Bone marrow (tissue), 2 donors: ENCODE measurements at places on chromosomes 12 and 14.

- DNase-seq: no peak
Measured at GRCh38 chr14:45359746-45360145, 106.7 kb upstream of the MIS18BP1 start.

DNA sequence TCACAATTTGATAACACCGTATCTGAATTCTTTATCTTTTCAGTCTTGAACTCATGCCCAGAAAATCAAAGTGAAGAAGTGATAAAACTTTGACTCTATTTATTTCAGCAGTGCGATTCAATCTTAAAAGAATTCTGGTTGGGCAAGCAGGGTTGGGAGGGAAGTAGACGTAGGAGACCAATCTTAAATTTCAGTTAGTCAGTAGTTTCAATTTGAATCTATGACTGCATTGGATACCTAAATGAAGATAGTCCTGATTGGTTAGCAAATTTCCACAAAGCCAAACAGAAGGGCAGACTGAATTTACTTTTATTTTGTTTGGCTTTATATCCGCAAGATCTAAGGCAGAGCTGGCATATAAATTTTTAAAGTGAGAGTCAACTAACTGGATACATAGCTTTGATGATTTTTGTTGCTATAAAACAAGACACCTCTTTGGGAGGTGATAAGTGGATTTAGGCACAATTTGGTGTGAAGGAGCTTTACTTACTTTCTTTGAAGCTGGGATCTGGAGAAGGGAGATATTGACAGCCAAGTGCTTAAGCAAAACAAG, 2.6 kb downstream of the ACSS3 start:
- DNase-seq: no peak

GRCh38 chr12:116236148-116236731, 41.3 kb downstream of the MED13L start:
- no peak for DNase-seq

- DNase-seq: no peak
Measured at GRCh38 chr14:64707661-64708060, 3.4 kb downstream of the PLEKHG3 start.

DNA sequence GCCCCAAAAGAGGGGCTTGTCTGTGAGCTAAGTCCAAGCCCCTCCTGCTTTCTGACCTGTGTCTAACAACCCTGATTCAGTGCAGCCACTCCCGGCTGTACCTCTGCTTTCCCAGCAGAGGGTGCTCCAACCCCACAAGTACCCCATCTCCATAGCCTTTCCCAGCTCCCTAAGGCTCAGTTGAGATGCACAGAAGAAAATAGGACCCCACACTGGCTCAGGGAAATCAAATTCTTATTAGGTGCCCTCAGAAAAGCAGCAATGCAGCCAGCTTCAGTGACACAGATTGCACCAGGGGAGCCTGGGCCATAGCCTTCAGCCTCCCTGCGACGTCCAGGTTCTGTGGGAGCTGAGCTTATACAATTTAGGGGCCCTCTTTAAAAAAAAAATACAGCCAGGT, 49.9 kb downstream of the LRRC74A start:
- peak; percentile 17 for DNase-seq

GRCh38 chr14:103121121-103121845, 2.0 kb upstream of the TNFAIP2 start:
- DNase-seq: peak; percentile 59

DNA sequence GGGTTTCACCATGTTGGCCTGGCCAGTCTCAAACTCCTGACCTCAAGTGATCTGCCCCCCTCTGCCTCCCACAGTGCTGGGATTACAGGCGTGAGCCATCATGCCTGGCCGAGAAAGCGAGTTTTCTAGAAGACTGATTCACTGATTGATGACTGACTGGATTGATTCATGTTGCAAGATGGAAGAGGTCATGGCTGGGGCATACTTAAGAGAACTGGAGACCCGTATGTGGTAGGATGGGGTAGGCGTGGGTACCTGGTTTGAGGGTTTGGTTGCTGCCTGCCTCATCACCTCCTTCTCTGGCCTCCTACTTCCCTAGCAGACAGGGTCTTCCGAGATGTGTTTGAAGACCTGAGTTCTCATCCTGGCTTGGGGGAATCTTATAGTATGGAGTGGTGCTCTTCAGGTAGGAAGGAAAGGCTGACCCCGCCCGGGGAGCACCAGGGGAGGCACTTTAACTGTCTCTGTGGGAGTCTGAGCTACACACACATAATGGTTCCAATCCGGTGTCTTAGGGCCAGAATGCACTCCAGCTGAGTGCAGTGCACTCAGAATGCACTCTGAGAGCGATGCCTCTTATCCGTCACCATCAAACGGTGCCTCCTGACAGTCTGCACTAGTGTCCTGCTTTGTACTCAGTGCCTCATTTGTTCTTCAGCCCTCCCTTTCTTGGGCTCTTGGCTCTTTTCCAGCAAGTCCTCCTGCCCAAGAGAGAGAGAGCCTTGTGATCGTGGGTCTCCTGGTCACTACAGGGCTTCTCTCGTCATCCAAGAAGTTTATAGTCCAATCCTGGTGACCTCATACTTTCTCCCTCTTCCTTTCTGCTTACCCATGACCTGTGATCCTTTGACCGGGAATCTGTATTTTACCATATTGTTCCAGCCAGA, 19.7 kb downstream of the PLEKHG3 start:
- no peak for DNase-seq

- DNase-seq: no peak
Measured at GRCh38 chr14:70257526-70257925, 68.8 kb upstream of the SLC8A3 start.

DNA sequence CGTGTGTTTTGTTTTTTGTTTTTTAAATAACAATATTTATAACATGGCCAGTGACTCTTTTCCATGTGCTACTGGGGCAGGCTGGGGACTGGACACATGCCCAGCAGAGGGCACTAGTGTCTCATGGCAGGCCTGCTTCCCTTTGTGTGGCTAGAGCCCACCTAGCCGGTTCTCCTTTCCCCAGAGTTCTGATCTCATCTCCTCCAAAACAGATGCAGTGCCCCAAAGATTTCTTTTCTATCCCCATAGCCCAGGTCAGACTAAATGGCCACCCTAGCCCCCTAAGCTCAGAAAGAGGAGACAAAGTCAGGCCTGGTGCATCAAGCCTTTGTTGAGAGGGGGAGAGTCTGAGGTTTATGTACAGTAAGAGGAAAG, 21.2 kb downstream of the PRPF40B start:
- DNase-seq: peak; percentile 75

DNA sequence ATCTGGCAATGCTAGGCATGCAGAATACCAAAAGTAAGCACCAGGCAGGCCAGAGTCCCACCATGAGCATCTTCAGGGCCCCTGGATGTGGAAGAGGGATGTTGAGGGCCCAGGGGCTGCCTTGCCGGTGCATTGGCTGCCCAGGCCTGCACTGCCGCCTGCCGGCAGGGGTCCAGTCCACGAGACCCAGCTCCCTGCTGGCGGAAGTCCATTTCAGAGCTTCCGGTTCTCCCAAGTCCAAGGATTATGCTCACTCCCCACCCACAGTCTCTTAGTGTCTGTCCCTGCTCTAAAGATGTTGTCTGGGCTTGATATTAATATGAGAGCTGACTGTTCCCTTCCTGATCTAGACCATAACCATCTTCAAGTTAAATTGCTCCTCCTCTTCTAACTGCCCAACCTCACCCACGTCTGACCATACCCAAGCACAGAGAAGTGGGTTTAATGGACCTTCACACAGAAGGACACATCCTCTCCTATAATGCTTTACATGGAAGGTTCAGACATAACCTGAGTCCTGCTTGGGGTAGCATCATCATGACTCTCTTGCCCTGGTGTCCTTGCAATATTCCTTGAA, 117.4 kb downstream of the DAD1 start:
- DNase-seq: no peak

GRCh38 chr12:116698116-116698515, 39.8 kb downstream of the SPRING1 start:
- no peak for DNase-seq

DNA sequence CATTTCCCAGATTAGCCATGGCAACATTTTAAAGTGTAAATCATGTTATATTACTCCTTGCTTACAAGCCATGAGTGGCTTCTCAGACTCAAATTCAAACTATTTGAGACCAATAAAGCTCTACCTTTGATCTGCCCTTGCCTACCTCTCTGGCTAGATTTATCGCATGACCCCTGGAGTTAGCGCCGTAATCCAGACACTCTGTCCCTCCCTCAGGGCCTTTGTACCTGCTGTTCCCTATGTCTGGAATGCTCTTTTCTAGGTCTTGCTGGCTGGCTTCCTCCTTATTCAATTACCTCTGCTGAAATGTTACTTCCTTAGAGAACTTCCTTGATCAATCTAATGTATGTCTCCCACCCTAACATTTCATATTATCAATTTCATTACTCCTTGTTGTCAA, 16.3 kb downstream of the SIX4 start:
- DNase-seq: no peak

DNA sequence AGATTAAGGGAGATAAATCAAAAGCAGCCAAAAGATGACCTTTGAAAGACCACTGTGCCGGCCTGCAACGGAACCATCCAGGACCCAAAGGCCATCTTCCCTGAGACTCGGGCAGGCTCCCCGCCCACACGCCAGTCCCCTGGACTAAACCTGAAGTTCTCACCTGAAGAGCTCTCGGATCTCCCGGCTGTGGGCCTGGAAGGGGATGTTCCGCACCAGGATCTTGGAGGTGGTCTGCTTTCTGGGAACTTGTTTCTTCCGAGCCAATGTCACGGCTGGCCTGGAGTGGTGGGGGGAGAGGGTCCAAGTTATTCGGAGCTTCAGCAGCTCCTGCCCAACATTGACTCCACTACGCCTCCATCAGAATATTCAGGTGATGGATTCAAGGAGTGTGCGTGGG, 51.3 kb downstream of the RBM19 start:
- DNase-seq: no peak

DNA sequence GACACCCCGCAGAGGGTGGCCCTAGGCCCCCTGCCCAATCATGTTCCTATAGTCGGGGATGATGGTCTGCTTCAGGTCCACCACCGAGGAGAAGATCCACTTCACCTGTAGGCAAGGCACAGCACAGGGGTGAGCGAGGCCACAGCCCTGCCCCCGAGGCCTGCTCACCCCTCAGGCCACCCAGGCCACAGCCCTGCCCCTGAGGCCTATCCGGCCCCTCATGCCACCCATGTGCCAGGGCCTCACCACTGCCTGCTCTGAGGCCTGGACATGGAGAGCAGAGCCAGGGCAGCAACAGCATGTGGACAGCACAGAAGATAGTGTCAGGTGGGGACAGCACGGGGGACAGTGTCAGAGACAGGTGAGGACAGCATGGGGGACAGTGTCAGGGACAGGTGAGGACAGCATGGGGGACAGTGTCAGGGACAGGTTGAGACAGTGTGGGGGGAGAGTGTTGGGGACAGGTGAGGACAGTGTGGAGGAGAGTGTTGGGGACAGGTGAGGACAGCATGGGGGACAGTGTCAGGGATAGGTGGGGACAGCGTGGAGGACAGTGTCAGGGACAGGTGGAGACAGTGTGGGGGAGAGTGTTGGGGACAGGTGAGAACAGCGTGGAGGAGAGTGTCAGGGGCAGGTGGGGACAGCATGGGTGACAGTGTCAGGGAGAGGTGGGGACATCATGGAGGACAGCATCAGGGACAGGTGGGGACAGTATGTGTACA, 239.7 kb downstream of the TMEM121 start:
- no peak for DNase-seq

DNA sequence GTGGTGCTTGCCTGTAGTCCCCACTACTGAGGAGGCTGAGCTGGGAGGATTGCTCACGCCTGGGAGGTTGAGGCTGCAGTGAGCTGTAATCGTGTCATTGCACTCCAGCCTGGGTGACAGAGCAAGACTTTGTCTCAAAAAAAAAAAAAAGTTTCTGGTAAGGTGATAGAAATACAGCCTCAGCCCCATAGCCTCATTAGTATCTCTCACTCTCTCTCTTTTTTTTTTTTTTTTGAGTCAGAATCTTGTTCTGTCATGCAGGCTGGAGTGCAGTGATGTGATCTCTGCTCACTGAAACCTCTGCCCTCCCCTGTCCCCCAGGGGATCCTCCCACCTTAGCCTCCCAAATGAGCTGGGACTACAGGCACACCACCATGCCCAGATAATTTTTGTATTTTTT, 19.2 kb downstream of the MTHFD1 start:
- no peak for DNase-seq

DNA sequence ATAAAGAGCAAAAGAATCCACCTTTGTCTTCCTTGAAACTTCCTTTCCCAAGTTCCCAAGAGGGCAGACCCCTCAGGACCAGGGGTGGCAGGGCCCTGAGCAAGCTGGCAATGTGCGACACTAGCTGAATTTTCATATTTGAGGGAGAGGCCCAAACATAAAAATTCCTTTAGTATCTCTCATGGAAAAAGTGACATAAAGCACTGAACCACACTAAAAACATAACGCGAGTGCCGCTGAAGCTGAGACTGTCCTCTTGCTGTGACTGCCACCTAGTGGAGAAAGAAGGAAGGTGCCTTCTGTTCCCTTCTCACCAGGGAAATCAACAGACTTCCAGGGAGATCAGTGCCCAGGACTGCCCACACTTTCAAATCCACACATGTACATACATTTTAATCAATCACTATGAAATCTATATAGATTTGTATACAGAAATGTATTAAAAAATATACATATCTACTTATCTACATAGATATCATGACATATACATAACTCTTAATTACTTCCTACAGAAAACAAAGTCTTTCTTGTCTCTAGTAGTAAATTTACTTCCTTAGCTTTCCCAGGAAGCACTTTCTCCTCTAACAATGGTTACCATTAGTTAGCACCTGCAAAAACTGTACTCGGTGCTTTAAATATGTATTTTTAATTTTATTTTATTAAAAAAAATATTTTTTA, 53.8 kb downstream of the SSH1 start:
- DNase-seq: peak; percentile 78

GRCh38 chr12:41367726-41368405, 179.7 kb downstream of the PDZRN4 start:
- no peak for DNase-seq

- no peak for DNase-seq
Measured at GRCh38 chr12:112677050-112677765, 114.3 kb upstream of the RPH3A start.

DNA sequence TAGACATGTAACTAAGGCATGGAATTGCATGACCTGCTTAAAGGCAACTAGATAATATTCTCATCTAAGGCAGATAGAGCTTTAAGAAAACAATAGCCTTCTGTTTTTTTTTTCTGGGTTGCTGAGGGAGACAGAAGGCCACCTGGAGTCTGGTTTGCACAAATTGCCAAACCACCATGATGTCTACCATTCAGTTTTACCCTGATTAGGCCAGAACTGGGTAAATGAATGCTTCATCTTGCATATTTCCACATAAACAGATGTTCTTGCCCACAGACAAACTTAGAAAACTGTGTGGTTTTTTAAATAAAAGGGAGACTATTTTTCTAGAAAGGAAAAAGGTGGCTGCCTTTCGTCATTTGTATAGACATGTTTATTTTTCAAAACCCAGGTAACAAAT, 278.7 kb upstream of the PRICKLE1 start:
- no peak for DNase-seq

GRCh38 chr14:100967930-100968329, 64.4 kb upstream of the RTL1 start:
- no peak for DNase-seq

GRCh38 chr12:91561301-91561957, 378.8 kb upstream of the DCN start:
- no peak for DNase-seq

GRCh38 chr12:131986910-131987309, 37.2 kb downstream of the EP400 start:
- DNase-seq: no peak
